A172 (cell line): ENCODE measurements at places on chromosomes 5 and 9. TPM values are rescaled to one million over a fixed set of nuclear protein-coding genes. Genes with fewer than 3 reads are reported as not detected.

GRCh38 chr9:35954942-35955546 lies 2.9 kb downstream of the OR2S2 start:
- DNase-seq: peak; percentile 68

DNA sequence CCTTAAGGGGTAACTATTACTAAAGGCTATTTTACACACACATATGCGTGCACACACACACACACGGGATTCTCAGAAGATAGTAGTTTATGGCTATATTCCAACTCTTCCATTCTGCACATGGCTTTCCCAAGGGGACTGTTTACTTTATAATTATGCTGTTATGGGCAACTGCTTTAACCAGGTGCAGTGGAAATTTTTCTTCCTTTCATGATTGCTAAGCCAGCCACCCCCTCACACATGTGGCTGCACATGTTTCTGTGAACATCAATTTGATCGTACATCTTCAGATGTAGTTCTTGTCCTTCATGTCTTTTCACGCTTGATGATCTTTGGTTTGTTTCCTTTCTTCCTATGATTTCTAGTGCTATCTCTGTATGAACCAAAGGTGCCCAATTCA lies 37.0 kb downstream of the MRPS30 start:
- no peak for DNase-seq

- DNase-seq: peak; percentile 61
These were observed 25.5 kb downstream of the TNPO1 start for GRCh38 chr5:72841756-72842535.

The GPSM1 gene
- total RNA-seq: 92.9 and 101 TPM in 2 replicates
